ENCODE measurements at places on chromosomes 16 and 17. TPM values are rescaled to one million over a fixed set of nuclear protein-coding genes. Genes with fewer than 3 reads are reported as not detected.

DNA sequence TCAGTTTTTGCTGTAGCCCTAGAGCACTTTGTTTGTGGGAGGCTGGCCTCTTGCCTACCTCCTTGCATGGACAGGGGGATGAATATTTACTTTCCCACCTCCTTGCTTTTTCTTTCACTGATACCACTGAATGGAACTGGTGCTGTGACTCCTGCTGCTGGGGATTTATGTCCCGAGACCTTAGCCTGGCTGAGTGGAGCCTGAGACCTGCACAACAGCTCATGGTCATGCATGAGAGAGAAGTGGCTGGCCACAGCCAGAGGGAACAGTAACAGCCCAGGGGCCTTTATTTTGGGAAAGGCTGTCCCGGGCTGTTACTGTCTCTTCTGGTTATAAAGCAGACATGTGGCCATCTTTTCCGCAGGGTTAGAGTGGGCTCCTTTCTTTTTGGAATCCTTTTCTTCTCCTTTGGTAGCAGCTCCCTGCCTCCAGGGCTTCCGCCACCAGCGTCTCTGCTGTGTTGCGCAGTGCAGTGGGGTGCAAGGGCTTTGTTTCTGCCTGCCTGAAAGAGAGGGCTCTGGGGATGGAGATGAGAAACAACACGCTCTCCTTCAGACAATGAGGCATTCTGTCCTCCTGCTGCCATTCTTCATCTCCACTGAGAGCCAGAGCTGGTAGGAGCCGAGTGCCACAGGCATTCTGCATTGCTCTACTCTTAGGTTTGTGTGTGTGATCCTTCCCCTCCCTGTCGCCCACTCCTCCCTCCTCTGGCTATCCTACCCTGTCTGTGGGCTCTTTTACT lies 14.5 kb downstream of the SNX11 start:
- DNase-seq = no peak

- no peak for DNase-seq
Observed at GRCh38 chr17:3704931-3705717, 9.2 kb upstream of the P2RX5 start.

- DNase-seq = peak; percentile 82
Observed at GRCh38 chr17:29145289-29146073, 34.7 kb downstream of the MYO18A start.

DNA sequence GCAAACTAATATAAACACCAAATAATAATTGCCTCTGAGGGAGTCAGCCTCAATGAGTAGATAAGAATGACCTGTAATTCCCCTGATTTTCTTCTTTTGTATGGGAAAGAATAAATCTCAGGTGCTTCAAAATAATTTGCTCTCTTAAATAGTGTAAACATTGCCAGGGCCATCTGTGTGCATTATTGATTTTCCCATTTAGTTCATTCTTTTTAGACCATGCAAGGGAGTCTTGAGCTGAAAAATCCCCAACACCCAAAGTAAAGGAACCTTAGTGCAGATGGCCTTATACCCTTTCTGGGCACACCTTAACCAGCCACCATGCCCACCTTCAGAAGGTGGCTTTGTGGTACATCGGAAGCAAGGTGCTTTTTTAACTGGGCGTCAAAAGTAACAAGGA lies 267.2 kb downstream of the TMEM114 start:
- DNase-seq = no peak

GRCh38 chr16:72013888-72014581 lies 5.5 kb downstream of the DHODH start:
- DNase-seq = no peak

DNA sequence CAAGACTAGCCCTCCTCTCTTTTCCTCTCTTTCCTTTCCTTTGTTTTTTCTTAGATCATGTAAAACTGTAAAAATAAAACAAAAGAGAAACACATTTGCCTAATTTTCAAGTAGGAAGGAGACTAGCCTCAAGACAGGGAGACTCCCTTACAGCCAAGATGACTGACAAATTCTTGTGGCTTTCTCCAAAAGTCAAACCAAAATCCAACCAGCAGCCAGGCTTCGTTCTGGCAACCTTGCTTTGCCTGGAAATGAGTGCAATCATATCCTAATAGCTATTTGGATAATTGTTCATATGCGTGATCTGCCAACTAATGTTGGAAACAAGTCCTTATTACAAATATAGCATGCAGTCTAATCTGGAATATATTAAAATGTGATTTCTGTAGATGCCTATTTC lies 868.9 kb upstream of the SOX9 start:
- no peak for DNase-seq

GRCh38 chr17:9810100-9810949 lies 11.6 kb downstream of the GSG1L2 start:
- no peak for DNase-seq

DNA sequence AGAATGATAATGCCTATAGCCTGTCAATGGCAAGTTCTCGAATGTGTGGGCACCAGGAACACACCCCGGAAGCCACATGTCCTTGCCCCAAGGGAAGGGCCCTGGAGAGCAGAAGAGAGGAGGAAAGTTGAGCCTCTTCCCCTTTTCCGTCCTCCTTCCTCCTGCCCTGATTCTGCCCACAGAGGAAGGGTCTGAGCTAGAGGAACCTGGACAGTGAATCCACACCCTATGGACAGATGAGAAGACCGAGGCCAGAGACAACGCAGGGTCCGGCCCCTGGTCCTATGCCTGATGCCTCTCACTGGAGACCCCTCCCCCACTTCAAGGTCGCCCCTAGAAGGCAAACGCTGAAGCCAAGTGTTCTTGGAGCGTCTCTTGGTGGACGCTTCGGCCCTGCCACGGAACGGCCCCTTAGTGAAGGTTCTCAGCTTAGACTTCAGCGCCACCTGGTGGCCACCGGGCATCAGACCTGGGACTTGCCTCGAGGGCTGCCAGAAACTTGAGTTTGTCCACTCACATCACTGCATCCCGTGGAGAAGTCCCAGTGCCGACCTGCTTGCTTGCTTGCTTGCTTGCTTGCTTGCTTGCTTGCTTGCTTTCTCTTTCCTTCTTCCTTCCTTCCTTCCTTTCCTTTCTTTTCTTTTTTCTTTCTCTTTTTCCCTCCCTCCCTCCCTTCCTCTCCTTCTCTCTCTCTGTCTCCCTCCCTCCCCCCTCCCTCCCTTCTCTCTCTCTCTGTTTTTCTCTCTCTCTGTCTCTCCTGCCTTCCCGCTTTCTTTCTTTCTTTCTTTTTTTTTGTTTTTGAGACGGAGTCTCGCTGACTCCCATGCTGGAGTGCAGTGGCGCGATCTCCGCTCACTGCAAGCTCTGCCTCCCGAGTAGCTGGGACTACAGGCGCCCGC lies 20.6 kb upstream of the SPNS3 start:
- peak; percentile 87 for DNase-seq

DNA sequence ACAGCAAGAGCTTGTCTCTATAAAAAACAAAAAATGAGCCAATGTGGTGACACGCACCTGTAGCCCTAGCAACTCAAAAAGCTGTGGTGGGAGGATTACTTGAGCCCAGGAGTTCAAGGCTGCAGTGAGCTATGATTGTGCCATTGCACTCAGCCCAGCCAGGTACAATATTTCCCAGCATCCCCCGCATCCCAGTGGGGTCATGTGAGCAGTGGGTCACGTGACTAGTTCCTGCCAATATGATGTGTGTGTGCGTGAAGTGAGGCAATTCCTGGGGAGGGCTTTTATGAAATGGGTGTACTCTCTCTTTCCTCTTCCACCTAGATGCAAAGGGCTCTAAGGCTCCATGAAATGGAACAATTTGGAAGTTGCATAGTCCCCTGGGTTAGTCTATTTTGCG lies 81.3 kb downstream of the GSG1L start:
- DNase-seq = no peak

GRCh38 chr16:51831595-51832367 lies 680.7 kb upstream of the SALL1 start:
- no peak for DNase-seq

DNA sequence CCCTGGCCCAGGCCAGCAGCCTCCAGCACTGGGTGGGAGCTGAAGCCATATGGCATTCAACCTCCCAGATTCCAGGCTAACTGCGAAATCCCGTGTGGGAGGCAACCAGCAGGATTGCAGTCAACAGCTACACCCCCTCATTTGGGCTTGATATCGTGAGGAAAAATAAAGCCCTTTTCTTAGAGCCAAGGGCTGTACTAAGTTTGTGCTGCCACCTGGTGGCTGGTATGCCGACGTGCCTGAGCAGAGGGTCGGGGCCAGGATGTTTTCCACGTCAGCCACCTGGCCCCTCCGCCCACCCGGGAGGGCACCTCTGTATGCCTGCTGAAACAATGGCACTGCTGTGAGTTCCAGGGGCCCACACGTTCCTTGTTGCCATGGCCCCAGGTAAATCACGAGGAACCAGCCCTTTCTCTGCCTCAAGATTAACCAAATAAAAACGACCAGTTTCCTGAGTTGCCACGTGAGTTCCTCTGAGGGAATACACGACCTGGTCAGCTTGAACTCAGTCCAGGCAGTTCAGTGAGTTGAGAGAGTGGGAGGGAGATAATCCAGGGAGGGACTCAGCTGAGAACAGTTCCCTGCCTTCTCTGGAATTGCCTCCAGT lies 9.0 kb downstream of the TMEM98 start:
- peak; percentile 73 for DNase-seq

DNA sequence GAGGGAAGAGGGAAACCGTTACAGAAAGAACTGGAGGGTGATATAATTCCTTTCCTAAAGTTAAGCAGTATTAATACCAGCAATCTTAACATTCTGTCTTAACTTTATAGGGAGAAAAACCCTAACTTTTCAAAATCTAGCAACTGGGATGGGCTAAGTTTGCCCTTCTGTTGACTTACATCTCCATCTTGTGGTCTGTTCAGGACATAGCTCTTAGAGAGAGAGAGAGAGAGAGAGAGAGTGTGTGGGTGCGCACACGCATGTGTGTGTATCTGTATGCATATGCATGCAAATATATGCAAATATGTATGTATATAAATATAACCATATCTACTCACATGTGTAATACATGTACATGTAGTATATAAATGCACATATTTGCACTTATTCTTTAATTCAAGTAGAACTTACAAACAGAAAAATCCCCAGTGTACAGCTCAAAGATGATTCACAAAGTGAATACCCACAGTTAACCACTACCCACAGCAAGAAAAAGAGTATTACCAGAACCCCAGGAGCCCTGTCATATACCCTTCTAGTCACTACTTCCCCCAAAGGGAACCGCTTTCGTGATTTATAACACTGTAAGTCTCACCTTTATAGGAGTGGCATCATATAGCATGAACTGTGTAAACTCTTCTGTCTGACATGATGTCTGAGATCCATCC lies 46.5 kb downstream of the STX8 start:
- DNase-seq = no peak

The MSLN gene
- not detected for total RNA-seq

The FOXC2 gene
- 0.45 TPM for total RNA-seq

The RPS6KB1 gene
- total RNA-seq = 46.0 TPM

The ITGB3 gene
- 1.6 TPM for total RNA-seq

The ZNF286A gene
- total RNA-seq = 72.0 TPM

Data from cerebellum (tissue), 4 donors.